ENCODE measurements at places on chromosomes 12 and 14. TPM values are rescaled to one million over a fixed set of nuclear protein-coding genes. Genes with fewer than 3 reads are reported as not detected.

- no peaks in the 10 kb centered on the region for H3K27me3 ChIP-seq
- H3K27ac ChIP-seq = no peak overlapping the region
- no peak overlapping the region for H3K4me3 ChIP-seq
- H3K36me3 ChIP-seq = no peaks in the 10 kb centered on the region
These were observed 102.6 kb upstream of the KRR1 start for GRCh38 chr12:75613981-75614380.

DNA sequence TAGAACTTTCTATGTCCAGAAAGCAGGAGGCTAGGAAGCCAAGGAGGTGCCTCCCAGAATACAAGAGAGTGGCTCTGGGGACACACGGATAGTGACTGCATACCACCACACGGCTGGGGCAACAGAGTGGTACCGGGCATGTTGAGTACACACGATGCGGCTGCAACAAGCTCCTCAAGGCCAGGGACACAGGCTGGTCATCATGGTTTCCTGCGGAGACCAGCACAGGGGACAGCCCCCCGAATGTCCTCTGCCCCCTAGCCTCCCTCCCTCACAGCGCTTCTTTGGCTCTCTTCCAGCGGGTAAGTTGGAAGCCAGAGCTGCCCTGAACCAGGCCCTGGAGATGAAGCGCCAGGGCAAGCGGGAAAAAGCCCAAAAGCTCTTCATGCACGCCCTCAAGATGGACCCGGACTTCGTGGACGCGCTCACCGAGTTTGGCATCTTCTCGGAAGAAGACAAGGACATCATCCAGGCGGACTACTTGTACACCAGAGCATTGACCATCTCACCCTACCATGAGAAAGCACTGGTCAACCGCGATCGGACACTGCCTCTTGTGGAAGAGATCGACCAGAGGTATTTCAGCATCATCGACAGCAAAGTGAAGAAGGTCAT lies 3.1 kb downstream of the FICD start:
- peaks cover 6% of the 10 kb centered on the region for H3K4me1 ChIP-seq
- H3K4me3 ChIP-seq = no peak overlapping the region
- no peaks in the 10 kb centered on the region for H3K27me3 ChIP-seq
- peaks cover 37% of the 10 kb centered on the region for H3K36me3 ChIP-seq

DNA sequence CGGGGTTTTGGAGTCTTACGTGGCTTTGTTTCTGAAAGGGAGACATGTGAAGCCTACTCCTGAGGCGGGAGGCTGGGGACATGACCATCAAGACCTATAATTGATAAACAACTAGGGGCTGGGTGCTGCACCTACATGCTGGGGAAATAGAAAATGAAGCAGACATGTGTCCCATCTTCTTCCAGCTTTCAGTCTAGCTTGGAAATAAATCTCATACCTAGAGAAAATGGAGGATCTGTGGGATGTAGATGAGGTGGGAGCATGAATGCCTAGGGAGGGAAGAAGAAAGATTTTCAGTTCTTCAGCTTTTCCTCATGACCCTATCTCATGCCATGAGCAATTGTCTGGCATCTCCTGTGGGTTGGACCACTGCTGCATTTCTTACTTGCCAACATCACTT lies 22.1 kb downstream of the EMP1 start:
- peaks cover 42% of the 10 kb centered on the region for H3K36me3 ChIP-seq
- DNase-seq = no peak

RPL10L gene
- total RNA-seq = not detected

Data from ascending aorta (tissue), 2 donors.